Thoracic aorta (tissue), 2 donors: ENCODE measurements at places on chromosomes 4 and X. TPM values are rescaled to one million over a fixed set of nuclear protein-coding genes. Genes with fewer than 3 reads are reported as not detected.

KIT gene
- total RNA-seq: 17.6 TPM

- no peak for DNase-seq
Measured at GRCh38 chrX:8319359-8319758, 145.3 kb upstream of the VCX3B start.

KLF3 gene
- 45.8 TPM for total RNA-seq

DNA sequence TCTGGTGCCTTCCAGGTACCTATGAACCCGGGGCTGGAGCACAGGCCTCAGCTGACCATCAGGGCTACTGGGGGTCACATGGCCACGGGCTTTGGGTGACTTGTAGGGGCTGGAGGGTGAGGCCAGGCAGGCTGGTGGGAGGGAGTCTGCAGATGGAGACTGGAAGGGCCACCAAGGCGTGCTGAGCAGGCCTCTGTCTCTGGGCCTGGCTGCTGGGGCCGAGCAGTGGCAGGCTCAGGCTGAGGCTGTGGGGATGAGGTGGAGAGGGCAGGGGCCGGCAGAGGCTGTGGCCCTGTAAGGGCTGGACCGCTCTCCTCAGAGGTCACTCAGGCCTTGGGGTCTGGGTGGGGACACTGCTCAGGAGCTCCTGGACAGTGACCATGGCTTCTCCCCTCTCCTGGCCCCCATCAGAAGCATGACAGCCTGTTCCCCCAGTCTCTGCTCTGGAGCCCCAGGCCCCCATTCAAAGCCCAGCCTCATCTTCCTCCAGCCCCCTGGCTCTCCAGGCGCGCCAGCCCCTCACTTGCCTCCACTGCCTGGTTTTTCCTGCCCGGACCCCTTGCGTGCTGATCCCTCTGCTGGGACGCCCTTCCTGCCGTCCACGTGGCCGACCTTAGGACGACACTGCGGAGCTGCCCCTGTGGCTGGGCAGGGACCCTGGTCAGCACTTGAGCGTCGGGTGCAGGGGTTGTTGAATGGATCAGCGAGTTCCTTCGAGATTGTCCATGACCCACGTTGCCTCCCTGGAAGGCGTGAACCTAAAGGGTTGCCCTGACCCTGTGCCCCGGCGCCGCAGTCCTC, 11.1 kb upstream of the NAT8L start:
- no peak for DNase-seq

DNA sequence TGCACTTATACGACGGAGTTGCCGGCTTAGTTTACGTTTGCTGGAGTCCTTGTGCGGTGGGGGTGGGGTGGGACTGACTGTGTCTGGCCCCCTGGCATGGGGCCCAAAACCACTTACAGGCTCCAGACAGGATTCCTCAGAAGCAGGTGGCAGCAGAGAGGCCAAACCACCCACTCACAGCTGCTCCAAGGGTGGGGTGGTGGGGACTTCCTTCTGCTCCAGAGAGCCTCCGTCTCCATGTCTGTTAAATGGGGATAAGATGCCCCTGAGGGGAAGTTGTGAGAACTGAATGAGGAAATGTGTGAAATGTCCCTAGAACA, 36.7 kb downstream of the PSAPL1 start:
- DNase-seq: no peak

DNA sequence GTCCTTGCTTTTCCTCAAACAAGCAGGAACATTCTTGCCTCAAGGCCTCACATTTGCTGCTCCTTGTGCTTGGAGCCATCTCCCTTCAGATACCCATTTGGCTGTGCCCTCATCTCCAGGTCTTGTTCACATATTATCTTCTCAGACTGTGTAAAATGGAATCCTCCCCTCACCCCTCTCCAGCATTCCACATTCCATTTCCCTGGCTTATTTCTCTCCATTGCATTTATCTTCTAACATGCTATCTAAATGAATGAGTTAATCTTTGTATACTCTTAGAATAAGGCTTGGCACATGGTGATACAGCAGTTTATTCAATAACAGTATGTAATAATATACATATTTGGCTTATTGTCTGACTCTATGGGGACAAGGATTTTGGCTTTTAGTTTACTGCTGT, 8.8 kb upstream of the GALNT7 start:
- no peak for DNase-seq

GRCh38 chr4:78706302-78706701, 69.8 kb upstream of the BMP2K start:
- DNase-seq: no peak

GABRG1 gene
- not detected for total RNA-seq

DNA sequence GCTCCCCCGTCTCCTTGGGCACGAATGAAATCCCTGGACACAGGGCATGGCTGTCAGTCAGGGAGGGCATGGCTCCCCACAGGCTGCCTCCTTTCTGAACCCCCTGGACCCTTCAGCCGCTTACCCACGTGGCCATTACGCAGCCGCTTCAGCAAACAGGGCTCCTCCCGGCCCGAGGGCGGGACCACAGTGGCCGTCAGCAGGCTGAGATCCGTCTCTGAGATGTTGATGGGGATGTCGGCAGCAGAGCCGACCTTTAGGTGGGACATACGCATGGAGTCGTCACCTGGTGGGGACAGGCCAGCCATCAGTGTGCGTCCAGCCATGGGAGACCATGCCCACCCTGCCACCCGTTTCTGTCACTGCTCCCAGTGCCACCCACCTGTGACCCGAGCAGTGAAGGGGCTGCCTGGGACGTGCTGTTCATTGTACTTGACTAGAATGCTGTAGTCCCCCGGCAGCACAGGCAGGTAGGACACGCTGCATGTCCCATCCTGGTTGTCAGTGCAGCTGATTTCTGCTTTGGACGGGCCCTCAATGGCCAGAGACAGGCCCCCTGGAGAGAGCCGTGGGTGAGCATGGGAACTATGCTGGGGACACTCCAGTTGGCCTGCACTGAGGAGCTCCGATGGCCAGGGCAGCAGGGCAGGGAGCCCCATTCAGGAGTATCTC, 21.1 kb downstream of the FLNA start:
- DNase-seq: no peak

XAGE2 gene
- not detected for total RNA-seq

DNA sequence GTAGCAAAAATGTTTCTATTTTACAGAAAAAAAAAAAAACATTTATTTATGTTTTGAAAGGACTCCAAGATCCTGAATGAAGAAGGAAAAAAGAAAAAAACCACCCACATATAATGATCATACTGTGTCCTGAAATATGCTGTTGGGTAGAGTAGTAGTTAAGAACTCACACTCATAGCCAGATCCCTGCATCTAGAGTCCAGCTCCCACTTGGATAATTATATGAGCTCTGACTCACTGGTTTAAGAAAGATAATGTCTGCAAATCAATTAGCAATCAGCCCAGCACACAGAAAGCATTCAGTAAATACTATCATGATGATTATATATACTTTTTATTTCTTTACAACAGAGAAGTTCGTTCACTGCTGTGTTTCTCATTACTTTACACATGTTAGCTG, 46.7 kb upstream of the MXRA5 start:
- DNase-seq: no peak

DNA sequence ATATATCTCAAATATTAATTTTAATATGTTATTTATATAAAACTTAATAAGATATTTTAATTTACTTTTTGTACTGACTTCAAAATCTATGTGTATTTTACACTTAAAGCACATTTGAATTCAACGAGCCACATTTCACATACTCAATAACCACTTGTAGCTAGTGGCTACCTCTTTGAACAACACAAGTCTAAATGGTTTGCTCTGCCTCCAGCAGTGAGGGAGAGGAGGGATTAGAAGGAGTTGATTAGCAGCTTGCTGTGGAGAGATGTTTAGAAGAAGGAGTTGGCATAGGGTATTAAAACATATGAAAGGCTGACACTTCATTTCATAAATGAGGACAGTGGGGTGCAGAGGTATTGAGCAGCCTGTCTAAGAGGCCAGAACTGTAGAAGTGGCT, 124.0 kb downstream of the ARHGAP24 start:
- DNase-seq: no peak

GRCh38 chr4:6710996-6711395, 1.3 kb upstream of the MRFAP1L1 start:
- DNase-seq: no peak

- no peak for DNase-seq
Measured at GRCh38 chr4:176377780-176378179, 58.0 kb downstream of the SPCS3 start.

DNA sequence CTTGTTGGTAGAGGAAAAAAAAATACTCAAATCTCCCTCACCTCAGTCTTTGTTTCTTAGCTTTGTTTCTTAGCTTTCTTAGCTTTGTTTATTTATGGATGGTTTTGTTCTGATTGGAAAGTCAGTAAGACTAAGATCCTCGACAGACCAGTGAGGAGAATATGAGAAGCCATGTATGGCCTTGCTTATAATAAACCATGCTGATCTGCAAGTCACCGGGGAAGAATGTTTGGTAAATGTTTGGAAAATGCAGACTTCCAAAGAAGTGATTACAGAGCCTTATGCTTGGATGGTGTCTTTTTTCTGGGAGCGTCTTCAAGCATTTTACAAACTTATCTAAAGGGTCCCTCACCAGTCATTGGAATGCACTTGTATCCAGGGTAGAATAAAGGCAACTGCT, 90.1 kb upstream of the NOCT start:
- DNase-seq: no peak

DNA sequence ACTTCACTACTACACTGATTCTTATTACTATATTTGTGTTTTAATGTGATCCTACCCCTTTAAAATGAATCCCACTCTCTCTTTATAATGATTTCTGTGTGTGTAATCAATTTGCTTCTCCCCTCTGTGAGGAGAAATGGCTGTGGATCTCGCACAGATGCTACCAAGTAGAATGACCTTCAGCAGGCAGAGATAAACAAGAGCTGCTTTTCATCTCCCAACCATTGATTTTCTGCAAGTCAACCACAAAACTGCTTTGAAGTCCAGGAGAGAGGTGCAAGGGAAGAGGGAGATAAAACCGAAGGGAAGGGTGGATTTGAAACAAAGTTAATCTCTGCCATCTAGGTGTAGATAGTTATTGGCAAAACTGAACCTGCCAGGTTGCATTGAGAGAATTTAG, 141.6 kb downstream of the NPNT start:
- DNase-seq: no peak

DNA sequence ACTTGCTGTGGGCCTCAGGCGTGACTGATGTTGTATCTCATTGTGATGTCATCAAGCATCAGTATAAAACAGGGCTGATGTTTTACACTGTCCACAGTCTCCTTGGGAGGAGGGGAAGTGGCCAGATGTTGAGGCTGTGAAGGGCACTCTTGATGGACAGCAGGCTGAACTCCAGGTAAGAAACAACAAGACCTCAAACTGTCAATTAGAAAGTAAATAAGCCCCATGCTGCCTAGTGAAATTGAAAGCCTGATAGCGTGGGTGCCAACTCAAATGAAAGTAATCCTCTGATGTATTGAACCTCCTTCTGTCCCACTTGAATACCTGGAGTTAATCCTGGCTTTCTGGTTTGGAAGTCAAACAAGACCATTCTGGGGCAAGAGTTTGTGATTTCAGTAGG, 19.7 kb downstream of the VSIG1 start:
- DNase-seq: no peak

TMPRSS11A gene
- total RNA-seq: not detected

GRCh38 chr4:40763228-40763716, 13.5 kb downstream of the NSUN7 start:
- no peak for DNase-seq

- no peak for DNase-seq
Measured at GRCh38 chr4:147481577-147482109, 746 bp downstream of the EDNRA start.

PCDH10 gene
- total RNA-seq: 70.8 TPM

DNA sequence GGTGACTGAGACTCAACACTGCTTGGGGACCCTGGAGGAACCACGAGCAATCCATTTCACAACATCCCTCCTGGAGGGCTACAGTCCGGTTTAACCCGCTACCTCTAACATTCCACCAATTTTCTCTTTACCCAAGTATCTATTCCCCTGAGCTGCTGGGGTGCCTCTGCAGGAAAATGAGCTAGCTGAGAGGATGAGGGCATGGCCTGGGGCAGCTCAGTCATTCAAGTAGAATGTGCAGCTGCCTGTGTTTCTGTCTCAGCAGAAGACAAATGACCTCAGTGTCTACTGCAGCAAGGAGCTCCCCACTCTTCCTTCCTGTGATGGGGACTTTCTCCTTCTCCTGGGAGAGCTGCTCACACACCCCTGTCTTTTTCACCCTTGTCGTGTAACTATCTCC, 120.8 kb downstream of the ZNF518B start:
- no peak for DNase-seq

PSAPL1 gene
- total RNA-seq: 0.14 TPM

DNA sequence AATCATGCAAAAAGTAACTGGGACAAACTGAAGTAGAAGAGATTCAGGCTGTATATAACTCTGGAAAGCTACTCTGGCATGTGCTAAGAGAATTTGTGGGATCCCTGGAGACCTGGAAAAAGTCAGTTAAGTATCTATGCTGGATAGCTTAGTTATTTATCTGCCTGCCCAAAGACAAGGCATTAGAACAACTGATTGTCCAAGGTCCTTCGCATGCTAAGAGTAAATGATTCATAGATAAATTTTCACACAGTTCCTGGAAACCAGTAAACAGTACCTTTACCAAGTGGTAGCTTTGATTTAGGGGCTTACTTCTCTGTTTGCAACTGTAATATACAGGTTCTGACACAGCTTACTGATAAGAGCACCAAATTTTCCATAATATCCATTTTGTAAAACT, 104.8 kb downstream of the ATP11C start:
- DNase-seq: no peak

DNA sequence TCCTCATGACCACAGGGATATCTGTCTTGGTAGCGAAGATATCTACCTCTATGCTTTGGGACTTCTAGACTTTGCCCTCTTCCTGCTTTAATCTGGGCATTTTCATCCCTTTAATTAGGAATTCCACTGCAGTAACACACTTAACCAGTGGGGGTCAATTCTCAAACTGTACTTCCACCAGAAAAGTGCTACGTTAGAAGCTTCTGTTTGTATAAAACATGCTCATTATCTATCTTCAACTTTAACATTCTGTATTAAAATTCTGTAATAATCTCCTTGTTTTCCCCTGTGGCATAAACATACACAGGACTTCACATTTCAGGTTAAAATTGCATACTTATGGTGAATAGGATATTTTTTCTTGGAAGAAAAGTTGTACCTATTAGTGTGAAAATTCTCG, 105.6 kb downstream of the AMMECR1 start:
- no peak for DNase-seq

TMEM128 gene
- 27.4 TPM for total RNA-seq

MPP1 gene
- total RNA-seq: 49.5 TPM

DNA sequence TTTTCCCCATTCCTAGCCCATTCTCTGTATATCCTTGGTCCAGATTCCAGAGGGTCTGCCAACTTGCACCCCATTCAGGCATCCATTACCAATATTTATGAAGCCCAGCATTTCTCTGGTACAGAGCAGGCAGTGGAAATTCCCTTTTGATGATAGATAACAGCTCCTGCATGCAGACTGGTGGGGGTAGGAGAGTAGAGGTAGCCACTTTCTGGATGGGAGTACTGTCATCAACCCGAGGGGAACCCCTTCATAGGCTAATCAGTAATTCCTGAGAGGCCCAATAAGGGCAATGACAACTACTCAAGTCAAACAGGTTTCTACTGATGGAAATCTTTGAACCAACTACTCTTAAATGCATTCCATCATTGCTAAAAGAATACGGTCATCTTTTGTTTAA, 63.7 kb downstream of the COL25A1 start:
- DNase-seq: no peak

CSN1S1 gene
- not detected for total RNA-seq

- no peak for DNase-seq
Measured at GRCh38 chr4:127656047-127656680, 23.4 kb downstream of the INTU start.
